Activated CD4-positive, CD25-positive, alpha-beta regulatory T cell treated with anti-CD3 and anti-CD28 coated beads, Interleukin-2, amount 50 U/mL, for 72 hours (primary cell): ENCODE measurements at places on chromosomes 7 and 10.

GRCh38 chr10:43257347-43258210, 9.3 kb downstream of the RASGEF1A start:
- no peak for DNase-seq

DNA sequence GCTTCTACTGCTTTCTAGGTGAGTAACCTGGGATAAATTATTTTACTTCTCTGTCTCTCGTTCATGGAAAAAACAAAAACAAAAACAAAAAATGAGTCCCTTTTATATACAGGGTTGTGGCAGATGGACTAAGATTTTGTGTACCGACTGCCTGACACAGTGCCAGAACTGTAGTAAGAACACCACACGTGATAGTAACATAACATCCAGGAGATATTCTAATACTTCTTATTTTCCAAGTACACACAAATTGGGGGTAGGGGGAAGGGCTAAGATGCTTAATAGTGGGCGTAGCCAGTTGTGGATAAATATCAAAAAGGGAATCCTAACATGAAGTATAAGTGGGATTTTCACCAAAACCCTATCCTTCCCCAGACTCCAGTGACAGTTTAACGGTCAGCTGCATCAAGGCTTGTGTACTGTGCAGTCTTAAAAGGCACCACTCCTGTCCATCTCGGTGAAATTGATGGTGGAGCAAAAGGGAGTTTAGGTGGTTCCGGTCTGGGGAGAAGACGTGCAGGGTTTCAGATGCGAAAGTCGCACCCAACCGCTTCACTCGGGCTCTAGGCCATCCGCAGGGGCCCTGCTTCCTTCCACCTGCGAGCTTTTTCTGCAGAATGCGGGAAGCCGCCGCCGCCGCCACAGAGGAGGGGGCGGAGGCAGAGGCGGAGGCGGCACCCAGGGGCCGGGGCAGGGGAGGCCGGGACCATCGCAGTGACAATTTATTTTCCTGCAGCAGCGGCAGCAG, at the start of gene STAMBPL1:
TSS of gene STAMBPL1 (plus strand) at position 712 of the 748 bp plus-strand sequence. CDS start 21,464 bp downstream, outside the sequence.
- peak; percentile 79 for DNase-seq

GRCh38 chr7:19305698-19306097, 160.5 kb upstream of the FERD3L start:
- no peak for DNase-seq

DNA sequence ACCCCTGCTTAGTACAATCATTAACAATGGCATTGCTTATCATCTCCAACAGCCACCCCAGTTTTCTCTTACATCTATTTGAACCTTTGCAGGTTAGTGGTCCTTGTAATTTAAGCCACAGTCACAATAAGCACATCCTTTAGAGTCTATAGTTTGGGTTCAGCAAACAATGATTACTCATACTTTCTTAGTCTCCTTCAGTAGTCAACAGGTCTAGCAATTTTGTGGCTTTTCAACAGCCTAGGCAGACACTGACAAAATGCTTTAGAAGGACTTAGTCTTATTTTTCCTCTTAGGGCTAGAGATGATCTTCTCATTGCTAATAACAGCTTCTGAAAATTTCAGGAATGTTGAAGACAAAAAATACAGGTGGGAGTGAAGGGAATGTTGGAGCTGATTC, 32.3 kb upstream of the FAM204A start:
- no peak for DNase-seq

GRCh38 chr7:20021831-20022230, 195.4 kb downstream of the MACC1 start:
- DNase-seq = no peak
